ENCODE measurements at places on chromosomes 2 and 18. TPM values are rescaled to one million over a fixed set of nuclear protein-coding genes. Genes with fewer than 3 reads are reported as not detected.
A peak's percentile ranks its signal among the peaks of the same experiment; 100 is the strongest.

DNA sequence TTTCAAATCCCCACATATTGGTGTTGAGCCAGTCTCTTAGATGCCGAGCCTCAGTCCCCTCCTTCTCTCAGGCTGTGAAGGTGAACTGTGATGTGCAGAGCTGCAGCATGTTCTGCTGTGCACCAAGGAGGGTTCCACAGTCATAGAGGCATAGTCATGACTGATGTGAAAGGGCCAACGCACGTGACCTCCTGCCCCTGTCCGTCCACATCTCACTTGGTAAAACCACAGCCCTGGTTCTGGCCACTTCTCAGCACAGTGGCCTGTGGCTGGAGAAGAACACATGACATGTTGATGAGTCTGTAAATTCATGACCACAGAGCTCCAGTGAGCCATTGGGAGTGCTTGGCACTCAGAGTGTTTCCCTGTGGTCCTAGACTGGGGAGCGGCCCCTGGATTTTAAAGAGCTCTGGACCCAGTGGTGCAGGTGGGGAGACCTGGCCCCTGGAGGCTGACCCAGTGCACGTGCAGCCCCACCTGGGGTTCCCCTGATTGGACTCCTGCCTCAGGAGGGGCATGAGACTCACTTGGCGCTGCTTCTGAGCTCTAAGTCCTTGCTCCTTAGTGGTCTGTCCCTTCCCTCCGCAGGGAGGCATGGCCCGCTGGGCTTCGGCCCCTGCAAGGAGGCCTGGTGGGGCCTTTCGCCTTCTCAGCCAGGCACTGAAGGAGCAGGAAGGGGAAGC lies 25.3 kb downstream of the INPP4A start:
- DNase-seq = no peak

The TCF7L1 gene
- total RNA-seq = 25.9 TPM

The SCN9A gene
- total RNA-seq = 2.5 TPM

DNA sequence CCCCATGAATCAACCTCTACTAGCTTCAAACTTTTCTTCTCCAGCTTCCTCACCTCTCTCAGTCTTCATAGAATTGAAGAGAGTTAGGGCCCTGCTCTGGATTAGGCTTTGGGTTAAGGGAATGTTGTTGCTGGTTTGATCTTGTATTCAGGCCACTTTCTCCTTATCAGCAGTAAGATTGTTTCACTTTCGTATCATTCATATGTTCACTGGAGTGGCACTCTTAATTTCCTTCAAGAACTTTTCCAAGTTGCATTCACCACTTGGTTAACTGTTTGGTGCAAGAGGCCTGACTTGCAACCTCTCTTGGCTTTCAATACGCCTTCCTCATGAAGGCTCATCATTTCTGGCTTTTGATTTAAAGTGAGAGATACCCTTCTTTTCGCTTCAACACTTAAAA lies 22.8 kb downstream of the OXER1 start:
- no peak for DNase-seq

The UGT1A4 gene
- total RNA-seq = not detected

The IGFBP5 gene
- total RNA-seq = 466 TPM

- no peak for DNase-seq
Observed at GRCh38 chr2:69060938-69061501, 48.0 kb downstream of the ANTXR1 start.

- DNase-seq = no peak
Observed at GRCh38 chr2:218627939-218628338, 20.2 kb downstream of the PLCD4 start.

DNA sequence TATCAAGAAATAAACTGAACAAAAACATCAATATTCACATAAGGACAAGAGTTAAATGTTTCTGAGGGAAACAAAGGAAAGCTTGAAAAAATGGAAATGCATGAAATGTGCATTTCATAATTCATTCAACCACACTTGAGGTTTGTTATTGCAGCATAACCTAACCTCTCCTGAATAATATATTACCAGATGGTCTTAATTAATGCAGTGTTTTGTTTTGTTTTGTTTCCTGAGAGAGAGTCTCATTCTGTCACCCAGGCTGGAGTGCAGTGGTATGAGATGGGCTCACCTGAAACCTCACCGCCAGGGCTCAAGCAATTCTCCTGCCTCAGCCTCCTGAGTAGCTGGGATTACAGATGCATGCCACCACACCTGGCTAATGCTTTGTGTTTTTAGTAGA lies 139.9 kb upstream of the PIEZO2 start:
- no peak for DNase-seq

GRCh38 chr18:59619816-59620215 lies 77.4 kb downstream of the CCBE1 start:
- no peak for DNase-seq

DNA sequence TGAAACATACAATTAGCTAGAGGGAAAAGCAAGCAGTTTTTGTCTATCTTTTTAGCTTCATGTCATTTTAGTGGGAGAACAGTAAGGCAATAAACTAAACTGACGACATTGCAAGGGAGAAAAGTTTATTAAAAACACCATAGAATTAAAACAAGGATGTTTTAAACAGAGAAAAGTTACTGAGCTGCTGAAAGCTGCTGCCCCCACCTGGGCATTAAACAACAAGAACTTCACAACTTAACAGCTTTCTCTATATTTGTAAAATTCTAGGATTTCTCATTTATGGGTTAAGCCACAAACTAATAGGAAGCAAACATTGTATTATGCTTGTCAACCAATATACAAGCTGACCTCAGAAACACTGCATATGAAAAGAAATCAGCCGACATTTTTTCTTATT lies 289.2 kb downstream of the ERBB4 start:
- DNase-seq = no peak

DNA sequence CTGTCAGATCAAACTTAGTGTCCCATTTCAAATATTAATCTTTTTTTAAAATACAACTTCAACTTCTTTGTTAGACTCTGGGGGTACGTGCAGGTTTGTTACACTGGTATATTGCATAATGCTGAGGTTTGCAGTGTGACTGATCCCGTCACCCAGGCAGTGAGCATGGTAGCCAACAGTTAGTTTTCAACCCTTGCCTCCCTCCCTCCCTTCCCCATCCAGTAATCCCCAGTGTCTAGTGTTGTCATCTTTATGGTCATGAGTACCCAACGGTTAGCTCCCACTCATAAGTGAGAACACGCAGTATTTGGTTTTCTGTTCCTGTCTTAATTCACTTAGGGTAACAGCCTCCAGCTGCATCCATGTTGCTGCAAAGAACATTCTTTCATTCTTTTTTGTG lies 23.9 kb downstream of the NOL10 start:
- no peak for DNase-seq

DNA sequence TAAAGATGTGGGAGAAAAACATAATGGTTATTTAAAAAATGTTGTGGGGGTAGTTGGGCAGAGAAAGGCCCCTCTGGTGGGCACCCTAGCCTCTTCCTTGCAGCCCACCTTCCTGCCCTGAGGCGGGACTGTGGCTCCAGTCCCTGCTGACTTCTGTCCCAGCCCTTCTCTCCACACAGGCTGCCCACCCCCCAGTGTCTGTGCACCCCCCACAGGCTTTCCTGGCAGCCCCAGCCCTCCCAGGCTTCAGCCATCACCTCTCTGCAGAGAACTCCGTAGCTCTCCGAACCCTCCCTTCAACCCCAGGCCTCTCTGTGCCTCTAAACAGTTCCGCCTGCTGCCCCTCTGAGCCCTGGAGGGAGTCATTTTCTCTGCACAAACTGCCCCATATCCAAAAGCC lies 75.4 kb downstream of the DYSF start:
- DNase-seq = peak; percentile 42

Data from posterior vena cava (tissue), 2 donors.